ENCODE measurements at places on chromosomes 16 and 17. TPM values are rescaled to one million over a fixed set of nuclear protein-coding genes. Genes with fewer than 3 reads are reported as not detected.
A peak's percentile ranks its signal among the peaks of the same experiment; 100 is the strongest.

DNA sequence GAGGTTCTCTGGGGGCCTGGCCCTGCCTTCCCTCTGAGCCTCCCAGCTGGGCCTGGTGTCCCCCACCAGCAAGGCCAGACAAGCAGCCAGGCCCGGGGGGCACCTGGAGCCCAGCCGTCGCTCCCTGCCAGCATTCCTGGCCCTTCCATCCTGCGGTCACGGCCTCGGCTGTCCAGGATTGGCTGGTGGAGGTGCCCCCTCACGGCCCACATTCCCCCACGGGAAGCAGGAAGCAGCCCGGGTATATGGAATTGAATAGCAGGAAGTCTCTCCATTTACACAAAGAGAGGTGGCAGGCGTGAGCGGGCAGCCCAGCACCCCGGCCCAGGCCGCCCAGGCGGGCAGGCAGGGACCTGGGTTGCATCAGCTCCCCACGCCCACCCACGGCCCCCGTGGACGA, 14.5 kb downstream of the TRAF7 start:
- DNase-seq, result peak; percentile 94

KCNJ2 gene
- 1.3 TPM for total RNA-seq

- DNase-seq, result no peak
Measured at GRCh38 chr16:62700426-62701294, 664.4 kb upstream of the CDH8 start.

DNA sequence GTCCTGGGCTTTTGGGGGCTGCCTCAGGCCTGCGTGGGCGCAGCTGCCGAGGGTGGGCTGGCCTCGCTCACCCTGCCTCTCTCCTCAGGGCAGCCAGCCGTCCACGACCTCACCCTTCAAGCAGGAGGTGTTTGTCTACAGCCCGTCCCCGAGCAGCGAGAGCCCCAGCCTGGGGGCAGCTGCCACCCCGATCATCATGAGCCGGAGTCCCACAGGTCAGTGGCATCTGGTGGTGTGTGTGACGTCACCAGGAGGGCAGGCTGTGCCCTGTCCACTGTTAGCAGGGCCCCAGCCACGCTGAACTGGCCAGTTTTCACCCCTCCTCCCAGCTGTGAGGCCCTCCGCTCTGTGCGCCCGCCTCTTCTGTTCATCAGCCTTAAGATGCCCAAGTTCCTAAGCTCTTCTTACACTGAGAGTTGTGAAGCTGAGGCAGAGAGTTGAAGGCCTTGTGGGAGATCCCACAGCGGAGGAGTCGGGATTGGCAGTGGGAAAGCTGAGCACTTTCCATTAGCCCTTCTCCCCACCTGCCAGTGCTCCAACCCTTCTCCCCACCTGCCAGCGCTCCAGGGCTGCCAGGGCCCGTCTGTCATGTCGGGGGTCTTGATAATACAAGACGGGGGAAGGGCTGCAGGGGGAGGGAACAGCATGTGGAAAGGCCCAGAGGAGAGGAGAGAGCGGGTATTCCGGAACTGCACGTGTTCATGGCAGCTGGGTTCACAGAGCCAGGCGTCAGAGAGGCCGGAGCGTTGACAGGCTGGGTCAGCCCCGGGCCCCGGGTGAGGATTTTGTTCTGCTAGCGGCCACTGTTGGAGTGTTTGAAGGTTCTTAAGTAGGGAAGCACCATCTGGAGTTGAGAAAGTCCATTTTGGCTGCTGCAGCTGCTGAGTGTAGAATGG, 36.3 kb downstream of the OR1D5 start:
- DNase-seq, result no peak

- no peak for DNase-seq
Measured at GRCh38 chr17:2175294-2175628, 120.4 kb downstream of the HIC1 start.

NHERF2 gene
- total RNA-seq, result 64.6 TPM

- no peak for DNase-seq
Measured at GRCh38 chr17:74076446-74076845, 127.0 kb upstream of the RPL38 start.
